ENCODE measurements at places on chromosomes 16 and 17.

DNA sequence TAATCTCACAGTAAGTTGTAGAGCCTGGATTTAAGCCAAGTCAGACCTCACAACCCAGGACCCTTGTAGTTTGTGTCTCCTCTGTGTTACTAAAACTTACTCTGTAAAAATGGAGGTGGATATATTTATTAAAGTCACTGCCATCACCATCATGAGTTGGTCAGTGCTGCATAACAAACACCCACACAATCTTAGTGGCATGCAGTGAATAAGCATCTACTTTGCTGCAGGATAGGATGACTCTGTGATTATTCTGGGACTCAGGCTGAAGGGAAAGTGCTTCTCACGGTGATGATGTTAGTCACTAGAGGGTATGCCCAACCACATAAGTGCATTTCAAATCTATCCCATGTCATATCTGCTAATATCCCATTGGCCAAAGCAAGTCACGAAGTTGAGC, 398.7 kb downstream of the XYLT1 start:
- DNase-seq = no peak

- DNase-seq = peak; percentile 26
Observed at GRCh38 chr16:66605177-66605978, 874 bp downstream of the CMTM3 start.

- no peak for DNase-seq
Observed at GRCh38 chr16:4313563-4314531, 2.0 kb upstream of the GLIS2 start.

DNA sequence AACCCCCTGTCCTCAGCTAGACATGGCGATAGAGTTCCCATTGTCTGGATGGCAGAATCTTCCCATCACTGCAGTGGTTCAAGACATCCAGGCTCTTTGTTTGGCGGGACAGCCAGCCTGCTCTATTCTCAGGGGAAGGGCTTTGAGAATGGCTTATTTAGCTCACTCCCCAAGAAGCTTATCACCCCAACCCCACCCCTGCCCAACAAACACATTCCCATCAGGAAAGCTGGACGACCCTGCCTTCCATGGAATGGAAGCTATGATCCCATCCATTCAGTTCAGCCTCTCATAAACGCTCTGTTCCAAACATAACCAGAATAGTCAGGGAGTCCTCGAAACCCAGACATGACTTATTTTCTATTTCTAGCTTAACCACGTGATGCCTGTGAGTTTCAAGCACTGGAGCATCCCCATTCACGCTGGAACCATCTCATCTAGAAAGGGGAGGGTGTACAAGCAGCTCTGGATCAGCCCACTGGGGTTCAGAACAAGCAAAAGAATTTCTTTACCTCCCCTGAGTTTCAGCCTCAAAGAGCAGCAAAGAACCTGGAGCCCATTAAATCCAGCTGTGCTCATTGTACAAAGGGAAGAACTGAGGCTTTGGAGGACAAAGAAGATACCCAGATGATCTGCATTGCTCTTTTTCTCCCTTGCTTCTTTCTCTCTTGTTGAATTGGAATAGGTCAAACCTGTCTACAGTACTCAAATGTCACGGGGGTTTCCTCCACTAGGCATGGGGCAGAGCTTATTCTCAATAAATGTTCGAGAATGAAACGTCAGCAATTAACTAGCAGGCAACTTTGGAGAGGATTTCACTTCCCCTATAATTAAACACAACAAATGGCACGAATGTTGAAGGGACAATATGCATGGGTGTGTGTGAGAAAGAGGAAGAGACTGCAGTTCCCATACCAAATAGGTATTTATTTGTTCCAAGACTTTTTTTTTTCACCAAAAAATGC, 93.1 kb downstream of the XYLT1 start:
- DNase-seq = no peak

DNA sequence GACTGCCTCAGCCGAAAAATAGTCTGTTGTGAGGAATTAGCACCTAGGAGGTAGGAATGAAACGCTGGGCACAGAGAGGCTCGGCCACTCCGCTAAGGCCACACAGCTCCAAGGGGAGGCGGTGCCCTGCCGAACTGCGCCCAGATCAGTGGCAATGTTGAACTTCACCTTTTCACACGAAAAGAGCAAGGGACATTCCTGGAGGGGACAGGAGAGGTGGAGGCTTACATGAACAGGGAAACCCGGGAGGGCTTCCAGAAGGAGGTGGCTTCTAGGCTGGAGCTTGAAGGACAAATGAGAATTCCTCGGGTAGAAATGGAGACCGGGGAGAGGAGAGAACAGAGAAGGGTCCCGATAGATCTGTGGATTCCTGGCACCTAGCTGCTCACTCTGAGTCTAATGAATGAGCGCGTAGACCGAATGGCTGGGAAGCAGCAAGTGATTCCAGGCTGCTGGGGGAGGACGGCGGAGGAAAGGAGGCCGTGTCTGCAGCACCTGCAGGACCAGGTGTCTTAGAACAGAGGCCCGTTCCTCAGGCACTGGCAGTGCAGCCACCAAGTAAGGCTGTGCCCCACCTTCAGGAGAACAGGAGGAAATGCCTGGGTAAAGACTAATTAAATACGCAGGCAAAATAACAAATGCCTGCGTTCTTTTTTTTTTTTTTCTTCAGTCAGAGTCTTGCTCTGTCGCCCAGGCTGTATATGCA, 722 bp upstream of the SLC38A10 start:
- peak; percentile 28 for DNase-seq

DNA sequence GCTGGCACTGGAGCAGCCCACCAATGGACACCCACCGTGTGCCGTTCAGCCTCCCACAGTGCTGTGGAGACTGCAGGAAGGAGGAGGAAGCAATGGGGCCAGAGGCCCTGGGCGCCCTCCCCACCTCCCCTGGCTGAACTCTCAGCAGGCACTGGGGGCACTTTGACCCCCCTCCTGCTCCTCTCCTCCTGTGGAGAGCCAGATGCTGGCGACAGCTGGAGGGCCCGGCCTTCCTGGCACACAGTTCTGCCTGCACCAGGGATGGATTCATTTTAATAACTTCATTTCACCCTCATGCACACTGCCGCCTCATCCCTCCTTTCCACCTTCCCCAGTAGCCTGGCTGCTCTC, 6.0 kb downstream of the NXPH3 start:
- DNase-seq = no peak

GRCh38 chr17:18968345-18968744, 16.4 kb downstream of the SLC5A10 start:
- DNase-seq = no peak

GRCh38 chr17:57496382-57496781, 240.1 kb downstream of the MSI2 start:
- no peak for DNase-seq

DNA sequence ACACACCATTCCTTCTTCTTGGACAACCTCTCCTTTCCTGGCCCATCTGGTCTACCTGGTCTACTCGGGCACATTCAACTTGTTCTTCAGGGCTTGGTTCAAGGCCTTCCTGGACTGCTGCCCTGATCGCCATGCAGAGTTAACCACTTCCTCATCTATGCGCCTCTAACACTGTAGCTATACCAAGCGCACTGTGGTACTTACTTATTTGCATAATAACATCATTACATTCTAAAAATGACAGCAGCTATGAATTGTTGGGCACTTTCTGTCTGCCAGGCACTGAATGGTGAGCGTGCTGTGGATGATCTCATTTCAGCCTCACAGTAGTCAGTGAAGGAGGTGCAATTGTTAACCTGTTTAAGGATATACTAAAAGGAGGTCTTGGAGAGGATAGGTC, 66.9 kb upstream of the SDK2 start:
- DNase-seq = no peak

GRCh38 chr16:87058728-87059250, 258.4 kb downstream of the C16orf95 start:
- no peak for DNase-seq
